ENCODE measurements at places on chromosomes 2 and 18.
A peak's percentile ranks its signal among the peaks of the same experiment; 100 is the strongest.

DNA sequence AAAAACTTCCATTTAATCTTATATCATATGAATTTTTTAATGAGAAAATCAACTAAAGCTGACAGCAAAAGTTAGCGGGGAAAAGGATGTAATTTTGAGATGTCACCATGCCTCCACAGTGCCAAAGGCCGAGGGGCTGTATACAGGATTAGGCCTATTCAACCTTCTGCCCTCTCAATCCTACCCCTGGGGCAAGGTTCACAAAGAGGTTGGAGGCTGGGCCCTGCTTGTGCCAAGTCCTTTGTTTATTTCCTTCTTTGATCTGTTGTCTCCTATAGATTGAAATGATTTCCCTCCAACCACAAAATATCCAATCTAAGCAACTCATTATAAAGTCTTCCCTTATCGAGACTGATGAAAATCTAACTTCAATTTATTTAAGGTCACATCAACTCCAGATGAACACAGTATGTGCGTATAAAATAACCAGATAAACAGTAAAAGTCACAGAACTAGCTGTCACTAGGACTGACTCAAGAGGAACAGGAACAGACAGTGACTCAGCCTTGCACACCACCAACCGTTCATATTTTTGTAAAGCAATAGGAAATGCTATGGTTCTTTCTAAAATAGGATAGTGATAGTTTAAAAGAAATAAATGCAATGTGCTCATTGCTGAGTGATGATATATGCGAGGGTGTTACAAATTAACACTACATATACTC lies 95.8 kb downstream of the SLC25A12 start:
- no peak for DNase-seq

DNA sequence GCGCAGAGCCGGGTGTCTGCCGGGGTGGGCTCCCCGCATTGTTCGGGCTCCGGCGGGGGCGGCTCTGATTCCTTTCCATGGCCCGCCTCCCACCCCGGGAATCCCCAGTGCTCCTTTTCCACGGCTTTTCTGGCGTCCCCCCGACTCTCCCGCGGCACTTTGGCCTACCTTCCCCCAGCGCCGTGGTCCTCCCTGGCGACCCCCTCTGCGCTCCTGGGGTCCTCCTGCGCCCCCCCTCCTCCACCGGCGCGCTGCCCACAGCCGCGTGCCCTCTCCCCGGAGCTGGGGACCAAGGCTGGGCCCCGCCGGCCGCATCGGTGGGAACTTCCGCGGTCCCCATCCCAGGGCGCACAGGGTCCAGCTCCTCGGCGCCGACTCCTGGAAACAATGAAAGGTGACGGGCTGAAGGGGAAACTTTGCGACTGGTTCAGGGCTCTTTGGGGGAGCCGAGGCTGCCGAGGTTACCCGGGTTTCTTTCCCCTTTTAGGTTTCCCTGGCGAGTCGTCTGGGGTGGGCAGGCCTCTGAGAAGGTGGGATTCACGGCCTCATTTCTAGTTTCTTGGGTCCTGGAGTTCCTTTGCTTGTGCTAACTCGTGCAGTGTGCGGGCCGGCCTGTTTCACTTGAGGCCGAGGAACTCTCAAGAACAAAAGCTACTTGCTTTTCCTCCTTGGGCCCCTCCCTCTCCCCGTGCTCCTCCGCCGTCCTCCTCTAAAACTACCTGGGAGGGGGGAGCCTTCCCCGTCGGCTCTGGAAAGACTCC lies 2.2 kb downstream of the TGIF1 start:
- DNase-seq, result no peak

DNA sequence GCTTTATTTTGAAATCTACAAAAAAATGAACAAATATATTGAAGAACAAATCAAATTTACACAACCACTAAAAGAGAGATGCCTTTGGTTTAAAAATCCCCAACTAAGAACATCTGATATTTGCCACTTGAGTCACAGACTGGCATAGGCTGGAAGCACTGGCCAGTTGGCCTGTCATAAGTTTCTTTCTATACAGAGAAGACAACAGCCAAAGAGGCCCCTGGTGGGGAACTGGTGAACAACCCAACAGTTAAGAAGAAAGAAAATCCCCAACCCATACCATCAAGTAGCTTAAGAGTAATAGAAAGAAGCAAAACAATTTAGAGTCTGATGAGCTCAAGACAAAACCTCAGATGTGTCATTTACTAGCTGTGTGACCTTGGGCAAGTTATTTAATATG lies 45.5 kb downstream of the OSR1 start:
- no peak for DNase-seq

GRCh38 chr2:100297511-100297910 lies 24.8 kb downstream of the LONRF2 start:
- no peak for DNase-seq

DNA sequence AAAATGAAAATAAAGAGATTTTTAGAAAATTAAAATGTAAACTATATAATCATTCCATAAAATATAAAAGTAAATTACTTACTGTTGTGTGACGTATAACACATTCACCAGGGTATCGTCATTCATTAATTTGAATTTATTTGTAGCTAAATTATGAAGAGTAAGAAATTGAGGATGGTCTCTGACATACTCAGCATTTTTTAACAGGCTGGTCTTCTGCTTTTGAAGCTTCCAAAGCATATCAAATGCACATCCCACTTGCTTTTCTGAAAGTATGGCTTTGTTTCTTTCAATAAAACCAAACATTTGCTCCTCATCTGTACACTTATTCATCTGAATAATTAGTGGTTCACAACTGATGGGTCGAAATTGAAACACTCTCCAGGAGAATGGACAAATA lies 2.1 kb downstream of the FASTKD1 start:
- no peak for DNase-seq

DNA sequence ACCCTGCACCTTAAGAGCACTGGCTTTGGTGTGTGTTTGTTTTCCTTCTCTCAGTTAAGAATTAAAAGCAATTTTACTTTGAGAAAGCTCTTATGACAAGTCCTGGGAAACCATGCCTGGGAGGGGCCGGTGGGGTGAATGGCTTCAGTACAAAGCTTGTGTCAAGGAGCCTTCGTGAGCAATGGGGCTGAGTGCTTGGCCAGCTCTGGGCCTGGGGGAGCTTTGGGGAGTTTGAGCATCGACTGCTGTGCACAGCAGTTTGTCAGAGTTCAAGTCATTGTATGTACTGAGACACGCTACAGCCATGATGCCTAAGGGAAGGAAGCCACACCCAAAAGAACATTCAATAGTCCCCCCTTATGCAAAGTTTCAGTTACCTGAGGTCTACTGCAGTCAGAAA lies 75.8 kb downstream of the ARHGEF4 start:
- DNase-seq, result no peak

GRCh38 chr18:47800248-47800647 lies 130.2 kb downstream of the SMAD2 start:
- DNase-seq, result no peak

- DNase-seq, result no peak
These were observed 16.7 kb upstream of the FOSL2 start for GRCh38 chr2:28375742-28376631.

DNA sequence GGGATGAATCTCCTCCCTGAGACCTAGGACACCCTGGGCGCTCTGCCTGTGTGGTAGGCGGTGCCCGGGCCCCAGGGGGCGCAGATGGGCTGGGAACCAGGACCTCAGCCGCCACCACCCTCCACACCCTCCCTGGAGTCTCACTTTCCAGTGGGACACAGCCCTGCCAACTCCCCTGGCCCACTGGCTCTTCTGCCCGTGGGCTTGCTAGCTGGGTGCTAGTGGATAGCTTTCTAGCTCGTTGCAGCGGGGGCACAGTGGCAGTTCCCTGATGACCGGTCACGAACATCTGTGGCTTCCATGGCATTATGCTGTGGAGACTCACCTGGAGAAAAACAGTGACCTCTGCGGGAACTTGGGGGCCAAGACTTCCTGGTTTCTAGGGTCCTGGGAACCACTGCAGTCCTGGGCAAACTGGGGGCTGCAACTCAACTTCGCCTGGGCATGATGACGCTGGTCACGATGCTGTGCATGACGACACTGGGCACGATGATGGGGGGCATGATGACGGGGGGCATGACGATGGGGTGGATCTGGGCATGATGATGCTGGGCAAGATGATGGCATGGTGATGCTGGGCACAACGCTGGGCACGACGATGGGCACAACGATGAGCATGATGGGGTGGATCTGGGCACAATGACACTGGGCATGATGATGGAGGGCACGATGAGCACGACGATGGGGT lies 31.0 kb upstream of the ALLC start:
- DNase-seq, result no peak

DNA sequence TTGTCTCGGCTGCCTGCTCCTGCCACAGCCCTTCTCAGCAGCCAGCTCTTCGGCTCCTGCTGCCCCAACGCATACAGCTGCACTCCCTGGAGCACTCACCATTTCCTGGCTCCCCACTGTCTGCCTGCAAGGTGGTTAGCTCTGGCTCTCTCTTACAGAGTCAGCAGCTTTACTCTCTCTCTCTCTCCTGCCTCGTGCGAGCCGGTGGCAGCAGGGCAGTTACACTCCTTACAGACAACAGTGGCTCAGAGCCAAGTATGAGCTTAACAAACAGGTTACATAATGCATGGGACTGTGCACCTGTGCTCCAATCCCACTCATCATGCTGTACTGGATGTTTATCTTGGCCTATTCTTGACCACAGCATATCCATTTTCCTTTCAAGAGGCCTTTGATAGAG lies 47.4 kb upstream of the DNAJC10 start:
- DNase-seq, result no peak

- no peak for DNase-seq
These were observed 85.5 kb downstream of the EPC2 start for GRCh38 chr2:148730085-148730484.

- DNase-seq, result no peak
These were observed 136.0 kb downstream of the EML6 start for GRCh38 chr2:54859416-54859815.

GRCh38 chr2:12463189-12463588 lies 253.5 kb upstream of the TRIB2 start:
- no peak for DNase-seq

GRCh38 chr2:26564121-26564644 lies 77.0 kb downstream of the CIB4 start:
- DNase-seq, result no peak

DNA sequence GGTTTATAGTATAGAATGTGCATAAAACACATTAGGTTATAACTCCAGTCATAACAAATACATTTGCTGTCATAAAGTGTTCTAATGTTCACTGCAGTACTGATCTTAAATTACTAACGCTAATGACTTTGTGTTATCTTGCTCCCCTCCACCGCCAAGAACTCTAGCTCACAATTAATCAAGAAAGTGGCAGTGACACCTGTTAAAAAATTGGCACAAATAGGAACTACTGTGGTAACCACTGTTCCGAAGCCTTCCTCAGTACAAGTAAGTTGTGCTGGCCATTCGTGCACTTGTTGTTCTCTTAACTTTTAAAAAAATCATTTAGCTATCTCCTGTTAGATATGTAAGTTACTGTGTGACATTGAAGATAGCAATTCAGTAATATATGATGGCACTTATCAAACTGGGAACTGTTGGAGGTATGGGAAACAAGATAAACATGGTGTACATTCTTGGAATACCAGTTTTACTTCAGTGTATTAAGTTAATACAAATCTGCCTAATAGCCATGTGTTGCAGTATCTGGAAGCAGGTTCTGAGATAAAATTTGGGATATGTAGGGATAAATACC lies 41.2 kb downstream of the TAF4B start:
- DNase-seq, result no peak

GRCh38 chr18:49457616-49458015 lies 2.8 kb downstream of the DYM start:
- DNase-seq, result no peak

DNA sequence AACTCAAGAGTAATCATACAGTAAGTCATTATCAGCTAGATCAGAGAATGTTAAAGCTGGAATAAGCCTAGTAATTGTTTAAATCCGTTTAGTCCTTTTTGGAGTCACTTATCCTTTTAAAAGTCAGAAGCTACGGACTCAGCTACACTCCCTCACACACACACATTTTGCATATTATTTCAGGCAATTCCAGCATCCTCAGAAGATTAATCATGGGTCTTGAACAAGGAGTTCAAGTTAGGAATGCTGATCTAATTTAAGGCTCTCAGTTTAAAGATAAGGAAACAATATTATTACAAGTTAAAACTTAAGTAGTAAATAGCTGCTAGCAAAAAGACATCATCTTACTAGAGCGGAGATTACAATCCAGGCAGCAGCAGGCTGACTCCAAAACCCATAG lies 74.3 kb downstream of the GTF3C3 start:
- no peak for DNase-seq

GRCh38 chr2:20465716-20466394 lies 19.0 kb downstream of the RHOB start:
- DNase-seq, result no peak

GRCh38 chr2:217724471-217724870 lies 278.3 kb downstream of the TNS1 start:
- DNase-seq, result no peak

- no peak for DNase-seq
These were observed 60.8 kb downstream of the SLC66A2 start for GRCh38 chr18:79890674-79891073.

GRCh38 chr2:186645999-186646398 lies 47.9 kb upstream of the FAM171B start:
- no peak for DNase-seq

- DNase-seq, result peak; percentile 62
These were observed 96.0 kb upstream of the TTC39C start for GRCh38 chr18:23918395-23919032.

DNA sequence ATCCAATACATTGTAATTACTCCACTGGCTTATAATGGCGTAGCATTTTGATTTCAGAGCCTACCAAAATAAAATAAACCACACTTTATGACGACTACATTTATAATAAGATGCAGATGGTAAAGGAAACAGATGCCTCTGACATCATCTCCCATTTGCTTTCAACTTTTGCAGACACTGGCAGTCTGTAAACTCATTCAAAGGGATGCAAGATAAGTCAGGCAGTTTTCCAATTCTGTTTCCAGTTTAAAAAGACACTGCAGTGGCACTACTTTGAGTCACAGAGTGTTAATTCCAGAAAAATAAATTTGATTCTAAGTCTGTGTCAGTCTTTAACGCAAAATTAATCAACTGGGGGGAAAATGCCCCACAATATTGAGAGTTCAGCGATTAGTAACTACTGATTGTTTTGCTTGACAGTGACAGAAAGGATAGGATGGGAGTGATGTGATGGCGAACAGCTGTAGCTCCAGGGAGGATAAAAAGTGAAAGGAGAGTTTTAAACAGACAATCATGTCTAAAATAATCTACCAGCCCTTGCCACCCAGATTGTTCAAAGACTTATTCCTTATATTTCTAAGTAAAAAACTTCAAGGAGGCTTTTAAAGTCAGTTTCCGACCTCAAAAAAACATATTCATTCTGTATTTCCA lies 6.7 kb downstream of the DSEL start:
- no peak for DNase-seq

DNA sequence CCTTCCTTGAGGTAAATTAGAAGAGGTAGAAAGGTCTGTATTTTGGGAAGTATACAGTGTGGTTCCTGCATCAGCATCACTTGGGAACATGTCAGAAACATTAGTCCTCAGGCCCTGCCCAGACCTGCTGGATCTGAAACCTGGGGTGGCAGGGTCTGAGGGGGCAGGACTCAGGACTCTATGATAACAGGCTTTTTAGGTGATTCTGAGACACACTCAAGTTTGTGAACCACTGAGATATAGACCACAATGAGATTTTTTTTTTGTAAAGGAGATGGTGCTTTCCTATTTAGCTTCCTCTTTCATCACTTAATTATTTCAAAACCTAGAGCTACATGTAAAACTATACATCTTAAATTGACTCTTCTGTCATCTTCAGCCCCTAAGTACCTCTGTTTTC lies 262.7 kb upstream of the SPOPL start:
- no peak for DNase-seq

GRCh38 chr18:75066021-75066880 lies 142.7 kb downstream of the PTGR3 start:
- no peak for DNase-seq

GRCh38 chr2:238573916-238574315 lies 147.2 kb downstream of the ASB1 start:
- DNase-seq, result no peak

- DNase-seq, result peak; percentile 17
These were observed 62.2 kb downstream of the ADNP2 start for GRCh38 chr18:80171054-80171872.

Data from stimulated activated CD4-positive, alpha-beta T cell treated with anti-CD3 and anti-CD28 coated beads, Interleukin-15, amount 100 ng/mL, for 48 hours (primary cell).